Renal cortical epithelial cell (primary cell): ENCODE measurements at places on chromosomes 6 and 20. TPM values are rescaled to one million over a fixed set of nuclear protein-coding genes. Genes with fewer than 3 reads are reported as not detected.

DNA sequence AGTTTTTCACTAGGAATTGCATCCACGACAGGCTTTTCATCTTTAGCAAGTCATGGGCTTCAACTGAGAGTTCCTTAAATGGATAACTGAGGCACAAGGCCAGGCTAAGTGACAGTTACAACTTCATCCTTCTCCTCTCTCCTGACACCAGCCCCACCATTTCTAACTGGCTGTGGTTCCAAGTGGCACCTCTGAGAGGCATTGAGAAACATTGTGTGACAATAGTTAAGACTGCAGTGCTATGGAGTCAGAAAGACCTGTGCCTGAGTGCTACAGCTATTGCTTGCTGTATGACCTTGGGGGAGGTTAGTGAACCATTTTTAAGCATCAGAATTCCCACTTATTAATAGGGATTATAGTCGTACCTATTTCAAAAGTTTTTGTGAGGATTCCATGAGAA is 26.2 kb upstream of the MLIP start:
- DNase-seq: no peak

Gene AVP
- not detected in 2 replicates for total RNA-seq

Gene CRISP2
- total RNA-seq: 0.10 TPM in 1 of 2 replicates, not detected in the other

Gene PAK5
- total RNA-seq: not detected in 2 replicates
